CD4-positive, alpha-beta T cell (primary cell): ENCODE measurements at places on chromosomes 7 and 10.
A peak's percentile ranks its signal among the peaks of the same experiment; 100 is the strongest.

GRCh38 chr7:41447450-41448042 lies 255.3 kb downstream of the INHBA start:
- no peak for DNase-seq

DNA sequence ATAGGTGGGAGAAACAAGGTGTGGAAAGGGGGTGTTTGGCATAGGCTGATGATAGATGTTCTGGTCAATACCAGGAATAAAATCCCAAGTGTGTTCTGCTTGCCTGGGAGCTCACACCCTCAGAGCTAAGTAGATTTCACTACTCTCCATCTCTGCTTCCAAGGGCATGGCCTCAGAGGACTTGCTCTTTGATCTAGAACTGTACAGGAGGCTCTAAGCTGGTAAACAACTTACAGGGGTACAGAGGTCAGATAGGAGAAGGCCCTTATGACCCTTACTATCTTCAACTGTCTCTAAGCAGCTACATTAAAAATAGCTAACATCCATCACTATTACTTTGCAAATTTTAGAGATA lies 221.5 kb upstream of the KLF14 start:
- no peak for DNase-seq

- DNase-seq, result no peak
Measured at GRCh38 chr7:82105463-82105862, 335.6 kb upstream of the HGF start.

- no peak for DNase-seq
Measured at GRCh38 chr10:58952162-58952601, 224.3 kb upstream of the PHYHIPL start.

- DNase-seq, result no peak
Measured at GRCh38 chr10:96466-96865, 38.8 kb upstream of the ZMYND11 start.

DNA sequence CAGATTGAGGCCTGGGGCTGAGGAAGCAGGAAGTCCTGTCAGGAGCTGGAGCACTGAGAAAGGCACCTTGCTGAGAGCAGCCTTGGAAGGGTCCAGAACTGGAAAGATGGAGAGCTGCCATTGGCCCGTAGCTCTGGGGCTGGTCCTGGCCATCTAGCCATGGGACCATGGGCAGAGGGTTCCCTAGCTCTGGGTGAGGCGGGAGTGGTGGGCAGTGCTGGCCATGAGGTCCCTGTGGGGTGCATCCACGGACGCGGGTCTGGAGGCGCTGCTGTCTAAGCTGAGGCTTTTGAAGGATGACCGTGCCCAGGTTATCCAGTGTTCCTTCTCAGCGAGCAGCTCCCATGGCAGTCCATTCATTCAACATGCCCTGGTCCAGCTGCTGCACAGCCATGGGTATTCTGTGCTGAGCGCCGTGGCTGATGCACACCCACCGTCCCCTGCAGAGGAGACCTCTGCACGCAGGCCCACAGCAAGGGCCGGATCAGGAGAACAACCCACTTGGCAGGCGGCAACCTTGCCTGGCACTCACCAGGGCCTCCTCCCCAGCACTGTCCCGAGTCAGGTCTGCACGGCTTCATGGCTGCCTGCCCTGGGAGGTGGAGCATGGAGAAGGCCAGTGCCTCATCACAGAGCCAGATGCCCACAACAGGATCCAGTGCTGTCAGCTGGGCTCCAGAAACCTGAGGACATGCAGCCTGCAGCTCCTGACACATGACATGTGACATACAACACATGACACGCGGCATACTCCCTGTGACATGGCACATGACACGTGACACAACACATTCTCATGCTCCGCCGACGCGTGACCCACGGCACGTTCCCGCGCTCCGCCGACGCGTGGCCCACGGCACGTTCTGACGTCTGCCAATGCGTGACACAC lies 121.9 kb downstream of the INPP5A start:
- no peak for DNase-seq

DNA sequence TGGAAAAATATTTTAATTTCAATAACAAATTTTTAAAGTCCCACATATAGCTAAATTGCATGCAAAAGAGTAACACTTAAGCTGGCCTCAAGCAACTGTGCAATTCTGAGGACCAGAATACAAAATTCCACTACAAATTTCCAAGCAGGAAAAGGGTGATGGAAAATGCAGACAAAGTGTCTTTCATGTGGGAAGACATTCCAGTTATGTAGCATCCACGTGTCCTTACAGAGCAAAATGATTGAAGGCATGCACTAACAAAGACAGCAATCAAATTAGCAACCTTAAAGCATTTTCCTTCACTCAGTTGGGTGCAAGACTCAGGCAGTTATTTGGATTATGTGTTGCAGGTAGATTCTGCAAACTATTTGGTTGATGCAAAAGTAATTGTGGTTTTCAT lies 203.7 kb downstream of the HERPUD2 start:
- DNase-seq, result no peak

- no peak for DNase-seq
Measured at GRCh38 chr7:1569440-1569832, 396 bp downstream of the PSMG3 start.

GRCh38 chr7:105987046-105987445 lies 24.0 kb downstream of the CDHR3 start:
- DNase-seq, result no peak

- DNase-seq, result peak; percentile 28
Measured at GRCh38 chr7:1225441-1226185, 7.1 kb upstream of the UNCX start.

- no peak for DNase-seq
Measured at GRCh38 chr10:14698111-14698828, 76.4 kb downstream of the FAM107B start.

GRCh38 chr10:110569122-110569521 lies 1.6 kb downstream of the SMC3 start:
- no peak for DNase-seq

GRCh38 chr10:115956225-115957011 lies 316.6 kb downstream of the GFRA1 start:
- no peak for DNase-seq

DNA sequence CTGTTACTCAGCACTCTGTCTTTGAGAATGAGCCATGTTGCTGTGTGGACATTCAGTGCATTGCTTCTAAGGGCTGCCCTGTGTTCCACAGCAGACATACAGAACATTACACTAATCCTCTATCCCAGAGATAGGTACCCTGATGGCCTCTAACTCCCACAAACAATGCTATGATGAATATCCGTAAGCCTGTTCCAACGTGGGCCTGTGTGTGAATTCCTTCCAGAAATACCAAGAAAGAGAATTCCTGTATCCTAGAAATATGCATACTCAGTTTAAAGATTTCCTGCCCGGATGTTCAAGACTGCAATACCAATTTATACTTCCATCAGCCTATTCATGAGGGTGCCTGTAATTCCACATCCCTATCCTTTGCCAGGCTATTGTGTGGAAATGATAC lies 21.3 kb upstream of the ST8SIA6 start:
- DNase-seq, result no peak

- no peak for DNase-seq
Measured at GRCh38 chr10:117419921-117420320, 44.7 kb upstream of the PDZD8 start.

- DNase-seq, result no peak
Measured at GRCh38 chr10:3263747-3264146, 91.2 kb upstream of the PITRM1 start.

DNA sequence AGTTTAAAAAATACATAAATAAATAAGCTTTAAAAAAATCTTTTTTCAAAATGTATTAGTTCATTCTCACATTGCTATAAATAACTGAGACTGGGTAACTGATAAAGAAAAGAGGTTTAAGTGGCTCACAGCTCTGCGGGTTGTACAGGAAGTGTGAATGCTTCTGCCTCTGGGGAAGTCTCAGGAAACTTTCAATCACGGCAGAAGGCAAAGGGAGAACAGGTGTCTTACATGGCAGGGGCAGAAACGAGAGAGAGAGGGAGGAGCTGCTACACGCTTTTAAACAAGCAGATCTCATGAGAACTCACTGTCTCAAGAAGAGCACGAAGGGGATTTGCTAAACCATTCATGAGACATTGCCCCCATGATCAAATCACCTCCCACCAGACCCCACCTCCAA lies 114.6 kb downstream of the DNAJC1 start:
- DNase-seq, result peak; percentile 31

DNA sequence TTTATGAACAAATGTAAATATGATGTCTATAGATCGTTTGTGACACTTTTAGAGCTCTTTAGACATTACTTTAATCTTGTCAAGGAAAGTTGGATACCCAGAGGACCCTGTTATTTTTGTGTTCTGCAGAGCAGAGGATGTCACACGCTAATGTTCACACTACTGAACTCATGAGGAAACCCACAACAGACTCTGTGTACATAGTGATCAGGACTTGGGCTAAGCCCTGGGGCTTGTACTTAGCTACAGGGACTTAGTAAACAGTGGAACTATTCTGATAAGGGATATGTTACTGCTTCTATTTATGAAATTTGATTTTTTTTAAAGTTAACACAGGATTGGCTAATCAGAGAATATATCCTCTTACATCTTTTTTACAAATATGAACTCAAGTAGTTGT lies 36.1 kb upstream of the ZNF518A start:
- DNase-seq, result no peak

- no peak for DNase-seq
Measured at GRCh38 chr7:92609921-92610518, 19.8 kb upstream of the FAM133B start.

GRCh38 chr7:141014125-141014523 lies 628 bp downstream of the MRPS33 start:
- no peak for DNase-seq

- no peak for DNase-seq
Measured at GRCh38 chr7:39560408-39560807, 5.8 kb upstream of the YAE1 start.

GRCh38 chr7:44634187-44634838 lies 27.9 kb downstream of the OGDH start:
- DNase-seq, result no peak
